EL (cell line): ENCODE measurements at places on chromosomes 1 and 21.

GRCh38 chr1:235767795-235768194 lies 98.9 kb downstream of the LYST start:
- no peak for DNase-seq

DNA sequence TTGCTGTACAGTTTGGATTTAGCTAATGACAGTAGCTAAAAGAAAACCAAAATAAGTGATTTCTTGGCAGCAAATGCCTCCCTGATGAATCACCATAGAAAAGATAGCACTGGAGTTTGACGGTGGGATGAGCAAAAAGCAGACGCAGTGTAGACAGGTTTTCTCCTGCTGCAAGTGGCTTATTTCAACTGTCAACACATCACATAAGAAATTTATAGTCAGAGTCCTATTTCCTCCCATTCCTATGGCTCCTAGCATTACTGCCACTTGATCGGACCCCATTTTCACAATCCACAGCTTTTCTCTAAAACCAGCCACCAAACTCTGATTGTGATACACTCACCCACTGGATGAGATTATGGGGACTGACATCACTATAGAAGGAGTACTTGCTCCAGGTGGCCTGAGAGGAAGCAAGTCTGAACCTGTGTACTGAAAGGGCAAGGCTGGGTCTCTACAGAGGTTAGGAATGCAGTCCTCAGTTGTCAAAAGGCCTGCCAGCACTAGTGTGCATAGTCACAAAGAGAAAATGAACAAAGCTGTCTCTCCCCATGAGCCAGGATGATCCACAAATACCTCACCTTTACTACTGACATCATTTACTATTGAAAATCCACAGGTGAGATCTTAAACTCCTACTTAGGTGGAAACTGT lies 359.8 kb downstream of the LTN1 start:
- peak; percentile 80 for DNase-seq

- DNase-seq = no peak
Observed at GRCh38 chr1:205345761-205346160, 11.0 kb downstream of the KLHDC8A start.

DNA sequence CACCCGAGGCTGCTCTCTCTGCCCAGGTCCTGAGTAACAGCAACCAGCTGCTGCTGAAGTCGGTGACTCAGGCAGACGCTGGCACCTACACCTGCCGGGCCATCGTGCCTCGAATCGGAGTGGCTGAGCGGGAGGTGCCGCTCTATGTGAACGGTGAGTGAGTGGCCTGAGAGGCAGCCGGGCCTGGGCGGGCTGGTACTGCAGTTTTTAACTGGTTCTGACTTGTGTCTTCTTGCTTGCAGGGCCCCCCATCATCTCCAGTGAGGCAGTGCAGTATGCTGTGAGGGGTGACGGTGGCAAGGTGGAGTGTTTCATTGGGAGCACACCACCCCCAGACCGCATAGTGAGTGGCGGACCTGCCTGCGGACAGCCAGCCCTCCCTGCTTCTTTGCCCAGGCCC lies 91.2 kb upstream of the CD1D start:
- DNase-seq = no peak

- peak; percentile 39 for DNase-seq
Observed at GRCh38 chr1:35377555-35377954, 109.0 kb downstream of the ZMYM4 start.

- DNase-seq = no peak
Observed at GRCh38 chr1:119882132-119883049, 13.9 kb downstream of the ADAM30 start.

DNA sequence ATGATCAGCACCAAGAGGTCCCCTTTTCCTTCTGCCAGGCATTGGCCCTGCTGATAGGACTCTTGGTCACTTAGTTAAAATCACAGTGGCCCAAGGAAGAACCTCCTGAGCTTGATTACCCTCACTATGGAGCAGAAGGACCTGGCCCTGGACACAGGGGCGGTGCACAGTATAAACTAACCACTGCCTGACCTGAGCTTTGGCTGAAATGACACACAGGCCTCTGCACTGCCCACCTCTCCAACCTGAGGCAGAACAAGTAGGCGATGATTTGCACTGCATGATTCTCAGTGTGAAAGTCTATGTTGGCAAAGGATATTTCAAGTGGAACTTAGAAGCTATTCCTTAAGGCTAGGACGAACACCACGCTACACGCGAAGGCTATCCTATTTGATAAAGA lies 48.5 kb downstream of the CAPN2 start:
- DNase-seq = no peak

DNA sequence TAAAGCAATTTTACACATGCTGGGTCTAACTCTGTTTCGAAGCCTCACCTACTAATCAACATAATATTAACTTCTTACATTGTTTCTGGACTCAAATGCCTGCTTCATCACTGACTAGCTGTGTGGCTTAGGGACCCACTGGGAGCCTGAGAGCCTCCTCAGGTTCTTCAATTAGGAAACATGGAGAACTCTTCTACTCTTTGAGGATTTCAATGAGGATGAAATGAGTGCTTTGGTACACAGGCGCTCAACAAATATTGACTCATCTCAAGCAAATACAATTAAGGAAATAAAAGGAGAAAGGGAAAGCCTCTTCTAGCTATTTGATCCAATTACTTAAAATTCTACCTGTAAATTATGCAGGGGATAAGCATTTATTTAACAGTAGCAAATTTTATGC lies 84.4 kb upstream of the JAK1 start:
- DNase-seq = no peak

GRCh38 chr1:155247667-155248553 lies 7.4 kb downstream of the ENTREP3 start:
- no peak for DNase-seq

DNA sequence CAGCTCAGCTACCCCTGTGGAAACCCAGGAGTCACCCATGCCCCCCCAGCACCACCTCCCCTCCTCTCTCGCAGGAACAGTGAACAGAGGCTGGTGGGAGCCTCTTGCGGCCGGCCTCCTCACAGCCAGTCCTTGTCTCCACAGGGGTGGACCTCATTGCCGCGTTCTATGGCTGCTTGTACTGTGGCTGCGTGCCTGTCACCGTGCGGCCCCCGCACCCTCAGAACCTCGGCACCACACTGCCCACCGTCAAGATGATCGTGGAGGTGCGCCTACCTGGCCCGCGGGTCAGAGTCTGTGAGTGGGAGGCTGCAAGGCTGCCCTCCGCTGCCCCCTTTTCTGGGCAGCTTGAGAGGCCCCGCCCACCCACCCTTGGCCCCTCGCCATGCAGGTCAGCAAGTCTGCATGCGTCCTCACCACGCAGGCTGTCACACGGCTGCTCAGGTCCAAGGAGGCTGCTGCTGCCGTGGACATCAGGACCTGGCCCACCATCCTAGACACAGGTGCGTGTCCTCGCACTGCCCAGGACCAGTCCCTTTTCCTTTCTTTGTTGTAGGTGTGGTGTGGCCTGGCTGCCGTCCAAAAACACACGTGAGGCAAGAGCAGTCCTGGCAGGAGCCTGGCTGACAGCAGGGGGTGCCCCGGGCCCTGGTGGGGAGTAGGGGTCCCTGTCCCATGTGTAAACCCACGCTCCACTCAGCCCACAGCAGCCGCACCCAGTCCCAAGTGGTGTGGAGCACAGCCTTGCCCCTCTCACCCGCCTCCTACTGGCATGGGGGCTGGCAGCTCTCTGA lies 50.3 kb downstream of the S100B start:
- no peak for DNase-seq

DNA sequence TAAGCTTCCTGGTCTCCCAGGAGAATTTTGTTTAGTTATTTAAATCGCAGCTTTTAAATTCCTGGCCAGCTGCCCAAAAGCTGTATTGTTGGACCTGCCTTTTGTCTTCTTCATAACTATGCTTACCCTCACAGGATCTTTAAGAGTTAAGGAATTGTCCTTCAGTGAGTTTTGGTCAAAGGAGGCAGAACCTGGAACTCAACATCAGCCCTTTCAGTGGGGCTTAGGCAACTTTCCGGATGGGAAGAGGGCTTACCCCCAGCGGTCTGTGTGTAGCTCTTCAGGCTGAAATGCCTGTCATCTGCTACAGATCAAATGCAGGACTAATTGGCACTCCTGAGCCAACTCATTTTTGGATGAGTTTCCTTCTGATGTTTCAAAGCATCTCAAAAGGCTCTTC lies 402.6 kb downstream of the SIPA1L2 start:
- no peak for DNase-seq

GRCh38 chr1:209777587-209777986 lies 6.8 kb downstream of the C1orf74 start:
- no peak for DNase-seq

- peak; percentile 54 for DNase-seq
Observed at GRCh38 chr1:218930472-218931241, 243.0 kb upstream of the LYPLAL1 start.

DNA sequence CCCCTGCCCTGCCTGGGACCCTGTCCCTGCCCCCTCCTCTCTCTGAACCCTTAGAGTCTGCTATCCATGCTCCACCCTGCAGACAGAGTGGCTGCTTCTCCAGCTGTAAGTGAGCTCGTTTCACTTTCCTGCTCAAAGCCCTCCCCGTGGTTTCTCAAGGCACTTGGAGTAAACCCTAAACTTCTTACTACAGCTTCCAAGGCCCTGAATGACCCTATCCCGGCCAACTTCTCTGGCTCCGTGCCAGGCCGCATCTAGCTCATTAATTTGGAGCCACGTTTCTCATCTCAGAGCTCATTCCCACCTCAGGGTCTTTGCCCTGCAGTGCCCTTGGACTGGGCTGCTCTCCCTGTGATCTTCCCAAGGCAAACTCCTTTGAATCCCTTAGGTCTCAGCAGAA lies 235.1 kb upstream of the RUNX1 start:
- DNase-seq = no peak

DNA sequence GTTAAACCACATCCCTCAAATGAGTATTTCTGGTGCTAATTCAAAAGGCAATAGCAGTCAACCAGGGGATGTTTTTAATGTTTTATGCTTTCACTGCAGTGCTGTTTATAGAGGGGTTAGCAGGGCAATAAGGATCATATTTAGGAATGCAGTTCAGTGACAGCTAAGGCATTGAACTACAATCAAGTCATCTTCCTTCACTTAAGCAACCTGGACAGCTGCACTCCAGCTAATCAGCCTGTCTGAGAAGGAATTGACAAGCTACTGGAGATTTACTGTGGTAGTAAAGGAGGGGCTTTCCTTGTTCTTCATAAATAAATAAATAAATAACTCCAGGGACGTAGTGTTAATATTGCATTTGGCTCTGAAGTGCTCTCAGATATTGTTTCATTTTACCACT lies 93.9 kb downstream of the DAB1 start:
- DNase-seq = no peak

DNA sequence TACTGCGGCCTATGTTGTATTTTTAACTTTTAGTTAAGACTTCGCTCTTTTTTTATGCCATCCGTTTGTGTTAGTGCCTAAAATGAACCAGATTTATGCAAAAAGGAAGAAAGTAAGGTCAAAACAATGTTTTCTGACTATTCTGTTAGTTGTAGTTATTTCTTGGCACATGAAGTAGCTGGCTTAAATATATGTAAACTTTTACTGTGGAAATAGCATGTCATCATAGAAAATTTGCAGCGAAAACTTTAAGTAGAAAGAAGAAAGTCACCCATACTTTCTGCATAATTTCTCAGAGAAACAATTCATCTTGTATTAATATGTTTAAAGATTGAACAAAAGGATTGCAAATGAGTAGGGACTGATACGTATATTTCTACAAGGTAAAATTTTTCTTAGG lies 106.4 kb downstream of the NEK7 start:
- DNase-seq = no peak

- no peak for DNase-seq
Observed at GRCh38 chr1:210340841-210341240, 12.1 kb downstream of the HHAT start.
